Kidney epithelial cell (primary cell): ENCODE measurements at places on chromosomes 11 and 22.

DNA sequence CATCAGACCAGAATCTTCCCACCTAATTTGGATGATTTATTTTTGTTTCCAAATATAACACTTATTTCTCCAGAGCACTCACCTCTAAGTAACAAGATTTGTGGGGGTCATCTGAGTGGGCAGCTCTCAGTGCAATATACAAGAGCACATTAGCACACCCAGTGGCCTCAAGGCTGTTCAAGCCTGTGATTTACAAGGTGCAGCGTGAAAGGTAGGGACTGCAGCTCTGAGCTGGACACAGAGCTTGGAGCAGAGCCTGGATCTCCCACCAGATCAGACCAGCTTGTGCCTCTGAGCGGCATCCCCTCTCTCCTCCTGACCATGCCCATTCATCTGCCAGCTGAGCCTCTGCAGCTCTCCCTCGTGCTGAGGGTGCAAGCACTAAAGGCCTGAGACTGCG lies 323.3 kb upstream of the ZC3H12C start:
- no peak for DNase-seq

DNA sequence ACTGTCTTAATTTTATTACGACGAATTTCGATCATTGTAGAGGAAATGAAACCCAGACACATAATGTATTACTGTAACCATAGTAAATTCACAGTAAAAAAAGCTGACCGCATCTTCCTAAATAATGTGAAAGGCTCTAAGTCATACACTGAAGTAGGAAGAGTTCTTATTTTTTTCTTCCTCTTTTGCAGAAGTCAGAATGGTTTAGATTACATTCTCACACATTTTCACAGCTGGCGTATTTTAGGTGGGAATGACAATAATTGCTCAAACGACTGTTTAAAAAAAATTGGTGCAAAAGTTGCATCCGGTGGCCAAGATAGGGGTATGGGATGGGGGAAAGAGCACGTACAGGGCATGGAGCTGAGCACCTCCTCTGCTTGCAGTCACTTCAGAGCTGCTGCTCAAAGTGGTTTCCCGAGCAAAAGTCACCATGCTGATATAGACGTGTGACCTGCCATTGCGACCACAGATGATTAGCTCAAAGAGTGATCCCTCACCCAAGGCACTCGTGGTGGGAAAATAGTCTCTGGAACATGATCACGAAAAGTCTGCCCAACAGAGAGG lies 35.3 kb downstream of the MMP13 start:
- DNase-seq, result no peak

GRCh38 chr22:49866646-49867045 lies 13.0 kb downstream of the ZBED4 start:
- DNase-seq, result no peak

DNA sequence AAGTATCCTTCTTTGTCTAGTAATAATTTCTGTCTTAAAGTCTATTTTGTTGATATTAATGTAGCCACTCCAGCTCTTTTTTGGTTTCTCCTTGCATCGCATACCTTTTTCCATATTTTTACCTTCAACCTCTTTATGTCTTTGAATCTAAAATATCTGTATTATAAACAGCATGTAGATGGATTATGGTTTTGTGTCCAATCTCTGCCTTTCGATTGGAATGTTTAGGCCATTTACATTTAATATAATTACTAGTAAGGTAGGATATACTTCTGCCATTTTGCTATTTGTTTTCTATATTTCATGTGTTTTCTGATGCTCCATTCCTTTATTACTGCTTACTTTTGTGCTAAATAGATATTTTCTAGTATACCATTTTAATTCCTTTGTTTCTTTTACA lies 39.5 kb downstream of the TMPRSS5 start:
- DNase-seq, result no peak

GRCh38 chr11:1669546-1670218 lies 27.3 kb upstream of the KRTAP5-6 start:
- DNase-seq, result no peak

- DNase-seq, result no peak
These were observed 98.0 kb upstream of the THY1 start for GRCh38 chr11:119520966-119521365.

DNA sequence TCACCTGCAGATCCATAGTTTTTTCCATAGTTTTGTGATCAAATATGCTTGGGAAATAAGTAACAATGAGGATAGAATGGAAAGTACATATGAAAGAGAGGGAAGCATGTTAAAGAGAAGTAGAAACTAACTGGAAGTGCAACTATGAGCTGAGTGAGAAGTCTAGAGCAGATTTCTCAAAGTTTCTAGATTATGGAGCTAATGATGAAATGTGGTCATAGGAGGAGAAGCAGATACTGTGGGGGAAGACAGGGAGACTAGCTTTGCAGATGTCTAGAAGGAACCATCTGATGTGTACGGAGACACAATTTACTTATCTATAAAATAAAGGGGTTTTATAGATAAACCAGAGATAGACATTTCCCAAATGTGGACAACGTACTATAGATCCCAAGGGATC lies 37.1 kb downstream of the RELT start:
- no peak for DNase-seq

DNA sequence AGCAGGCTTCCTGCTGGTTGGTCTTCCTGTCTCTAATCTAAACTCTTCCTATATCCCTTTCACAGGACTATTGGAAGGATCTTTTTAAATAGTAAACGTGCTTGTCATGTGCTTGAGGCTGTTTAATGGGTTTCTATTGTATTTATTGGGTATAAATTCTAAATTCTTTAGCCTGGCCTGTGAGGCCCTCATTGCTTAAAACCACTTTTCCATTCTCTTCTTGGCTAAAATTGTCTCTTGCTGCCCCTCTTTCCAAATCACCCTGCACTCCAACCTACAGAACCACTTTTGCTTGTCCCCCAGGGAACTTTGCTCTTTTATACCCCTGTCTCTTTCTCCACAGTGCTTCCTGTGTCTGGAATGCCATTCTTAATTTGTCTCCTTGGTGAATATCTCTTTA lies 46.4 kb upstream of the MUC15 start:
- DNase-seq, result no peak

DNA sequence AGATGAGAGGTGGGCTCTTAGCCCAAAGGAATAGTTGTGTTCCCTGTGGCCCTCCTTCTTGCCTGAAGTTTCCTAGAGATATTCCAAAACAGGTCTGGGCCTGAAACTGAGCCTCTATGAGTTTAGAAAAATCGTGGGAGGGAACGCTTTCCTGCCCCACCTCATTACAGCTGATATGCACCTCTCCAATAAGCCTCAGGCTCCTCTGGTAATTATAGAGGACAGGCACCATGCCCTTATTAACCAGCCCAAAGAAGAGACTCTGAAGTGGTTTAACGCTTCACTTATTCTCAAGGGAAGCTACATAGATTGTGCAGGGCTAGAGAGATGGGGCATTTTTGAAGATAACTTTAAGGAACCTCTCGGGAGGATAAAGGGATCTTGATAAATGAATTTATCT lies 3.4 kb upstream of the MPZL2 start:
- DNase-seq, result no peak

DNA sequence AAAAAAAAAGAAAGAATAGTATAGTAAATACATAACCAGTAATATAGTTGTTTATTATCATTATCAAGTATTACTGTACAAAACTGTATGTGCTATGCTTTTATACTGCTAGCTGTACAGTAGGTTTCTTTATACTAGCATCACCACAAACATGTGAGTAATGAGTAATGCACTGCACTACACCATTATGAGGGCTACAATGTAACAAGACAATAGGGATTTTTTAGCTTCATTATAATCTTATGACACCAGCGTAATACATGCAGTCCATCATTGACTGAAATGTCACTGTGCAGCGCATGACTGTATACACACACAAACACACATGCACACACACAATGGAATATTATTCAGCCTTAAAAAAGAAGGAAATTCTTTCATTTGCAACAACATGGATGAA lies 111.5 kb upstream of the ZBED5 start:
- no peak for DNase-seq

DNA sequence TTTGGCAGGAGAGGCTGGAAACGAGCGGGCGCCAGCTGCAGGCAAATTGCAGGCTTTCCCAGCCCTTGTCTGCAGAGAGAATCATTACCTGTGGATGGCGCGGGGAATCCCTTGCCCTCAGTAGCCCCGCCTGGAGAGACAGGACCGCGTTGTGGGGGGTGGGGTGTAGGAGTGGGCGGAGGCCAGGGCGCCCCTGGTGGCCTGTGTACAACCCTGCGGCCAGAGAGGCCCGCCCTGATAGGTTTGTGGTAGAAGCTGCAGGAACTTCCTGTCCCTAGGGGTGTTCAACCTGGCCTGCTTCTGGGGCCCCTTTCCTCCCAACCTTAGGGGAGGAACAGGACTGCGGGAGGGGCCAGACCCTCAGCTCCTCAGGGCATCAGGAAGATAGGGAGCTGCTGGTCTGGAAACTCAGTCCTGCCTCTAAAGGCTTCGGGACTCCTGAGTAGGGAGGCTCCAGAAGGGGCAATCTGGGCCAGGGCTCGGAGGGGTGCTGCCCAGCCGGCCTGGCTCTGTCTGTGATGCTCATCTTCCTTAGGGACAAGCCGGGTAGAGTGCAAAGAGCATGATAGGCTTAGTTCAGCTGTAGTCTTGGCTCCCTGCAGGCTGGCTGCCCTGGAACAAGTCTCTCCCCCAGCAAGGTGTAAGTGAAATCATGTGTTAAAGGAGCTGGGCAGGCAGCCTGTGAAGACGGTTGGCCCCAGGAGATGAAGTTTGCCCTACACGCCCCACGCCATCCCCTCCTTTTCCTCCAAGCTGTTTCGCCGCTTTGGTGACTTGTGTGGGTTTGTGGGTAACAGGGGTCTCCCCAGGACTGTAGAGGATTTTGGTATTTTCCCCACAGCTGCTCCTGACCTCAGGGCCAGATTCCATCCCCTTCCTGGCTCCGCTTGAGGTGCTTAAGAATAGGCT lies 24.1 kb upstream of the SUSD2 start:
- no peak for DNase-seq

- no peak for DNase-seq
These were observed 42.8 kb downstream of the WNT7B start for GRCh38 chr22:45934168-45934564.

DNA sequence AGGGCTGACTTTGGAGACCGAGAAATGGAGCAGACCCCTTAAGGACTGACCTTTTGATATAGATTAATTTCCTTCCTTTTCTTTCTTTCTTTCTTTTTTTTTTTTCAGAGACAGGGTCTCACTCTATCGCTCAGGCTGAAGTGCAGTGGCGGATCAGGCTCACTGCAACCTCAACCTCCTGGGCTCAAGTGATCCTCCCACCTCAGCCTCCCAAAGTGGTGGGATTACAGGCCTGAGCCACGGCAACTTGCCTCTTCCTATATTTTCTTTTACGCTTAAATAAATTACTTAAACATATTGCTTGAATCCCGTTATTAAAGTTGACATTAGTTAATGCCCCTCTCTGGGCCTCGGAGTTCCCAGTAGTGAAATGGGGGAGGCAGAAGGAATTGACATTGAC lies 350 bp upstream of the KCTD14 start:
- no peak for DNase-seq

- DNase-seq, result no peak
These were observed 15.4 kb upstream of the LINC01488 start for GRCh38 chr11:69466039-69466438.

GRCh38 chr11:115591380-115591779 lies 87.2 kb upstream of the CADM1 start:
- no peak for DNase-seq

- DNase-seq, result no peak
These were observed at the start of gene NPAS4 for GRCh38 chr11:66420671-66421476. Gene NPAS4, plus strand, starts transcription at chr11:66421035. Its CDS starts 145 bp downstream, at chr11:66421180.

GRCh38 chr11:62144641-62145255 lies 20.9 kb downstream of the INCENP start:
- DNase-seq, result no peak

DNA sequence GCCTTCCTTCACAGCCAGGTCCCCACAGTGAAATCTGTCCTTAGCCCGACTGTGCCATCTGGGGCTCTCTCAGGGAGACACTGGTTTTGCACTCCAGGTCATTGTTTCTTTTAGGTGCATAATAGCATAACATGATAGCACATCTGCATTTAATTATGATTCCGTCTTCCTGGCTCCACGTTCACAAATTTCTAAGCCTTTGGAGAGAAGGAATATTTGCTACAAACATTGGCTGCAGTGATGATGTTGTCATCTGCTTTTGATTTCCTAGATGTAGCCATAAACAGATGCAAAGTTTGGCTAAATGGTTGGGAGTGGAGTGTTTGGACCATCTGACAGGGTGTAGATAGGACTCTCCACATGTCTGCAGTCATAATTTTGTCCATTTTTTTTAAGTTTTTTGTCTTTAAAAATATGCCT lies 12.0 kb upstream of the CAT start:
- DNase-seq, result no peak

DNA sequence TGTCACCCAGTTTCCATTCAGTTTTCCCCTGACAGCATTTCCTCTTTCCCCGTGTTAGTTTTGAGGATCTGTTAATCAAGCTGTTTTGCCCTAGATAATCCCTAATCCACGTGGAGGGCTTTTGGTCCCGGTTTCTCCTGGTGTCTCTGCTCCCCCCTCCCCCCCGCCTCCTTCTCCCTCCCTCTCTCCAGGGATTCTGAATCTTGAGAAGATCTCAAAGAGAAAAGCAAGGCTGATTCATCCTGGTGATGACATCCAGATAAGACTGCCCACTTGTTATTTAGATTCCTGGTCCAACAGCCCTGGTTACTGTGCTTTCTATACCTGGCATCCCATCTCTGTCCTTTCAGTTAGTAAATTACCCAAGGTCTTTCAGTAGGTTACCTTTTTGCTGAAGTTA lies 59.4 kb downstream of the KCNA4 start:
- no peak for DNase-seq

DNA sequence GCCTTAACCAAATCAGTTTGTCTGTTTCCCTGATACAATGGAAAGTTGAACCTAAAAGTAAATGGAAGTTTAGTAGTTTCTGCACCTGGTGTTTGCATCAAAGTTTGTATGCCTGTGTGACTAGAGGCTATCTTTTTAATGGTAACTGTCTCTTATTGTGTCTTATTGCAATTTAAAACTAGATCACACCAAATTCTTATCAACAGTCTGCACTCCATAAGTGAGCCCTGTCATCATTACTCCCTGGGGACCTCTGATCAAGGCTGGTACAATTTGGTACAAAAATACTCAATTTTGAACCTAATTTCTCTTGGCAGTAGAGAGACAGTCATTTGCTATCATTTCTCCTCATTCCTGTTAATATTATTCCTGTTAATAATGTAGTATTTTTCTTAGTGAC lies 38.1 kb downstream of the ARHGAP1 start:
- no peak for DNase-seq

DNA sequence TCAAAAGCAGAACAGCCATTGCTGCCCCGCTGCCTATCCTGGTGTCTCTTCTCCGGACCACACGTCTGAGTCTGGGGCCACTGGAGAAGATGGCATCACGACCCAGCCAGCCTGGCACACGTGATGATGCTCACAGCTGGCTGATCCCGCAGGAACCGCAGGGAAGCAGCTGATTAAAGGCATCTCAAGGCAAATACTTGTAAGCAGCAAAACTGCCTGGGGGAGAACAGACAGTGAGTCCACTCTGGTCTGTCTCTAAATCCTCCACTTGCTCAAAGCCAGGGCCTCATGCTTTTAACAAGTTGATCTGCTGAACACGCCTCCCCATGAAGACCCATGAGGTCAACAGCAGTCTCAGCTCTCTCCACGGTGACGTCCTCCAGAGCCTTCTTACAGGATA lies 108.6 kb downstream of the BRD1 start:
- no peak for DNase-seq
